ENCODE measurements at places on chromosomes 3 and 15.

DNA sequence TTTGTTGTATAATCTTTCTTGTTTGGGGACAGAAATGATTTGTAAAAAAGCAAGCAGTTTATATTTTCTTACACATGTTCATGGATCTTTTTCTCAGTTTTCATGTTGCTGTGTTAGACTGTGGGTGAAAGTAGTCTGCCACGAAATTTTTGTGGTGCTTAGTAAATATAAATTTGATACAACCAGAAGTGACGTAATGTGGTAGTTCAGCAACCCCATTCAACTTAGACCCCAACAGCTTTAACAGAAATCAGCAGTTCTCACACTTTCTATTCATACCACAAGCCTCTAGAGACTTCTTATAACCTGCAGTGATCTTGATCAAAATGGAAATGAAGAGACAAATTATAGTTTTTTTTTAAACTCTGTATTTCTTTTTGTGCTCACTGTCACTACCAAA lies 120.2 kb upstream of the IGSF10 start:
- DNase-seq = no peak

GRCh38 chr15:70480196-70480856 lies 283.0 kb downstream of the UACA start:
- DNase-seq = no peak

- DNase-seq = no peak
Measured at GRCh38 chr15:93515256-93516051, 426.4 kb upstream of the RGMA start.

- no peak for DNase-seq
Measured at GRCh38 chr3:177618873-177619733, 421.8 kb upstream of the TBL1XR1 start.

- no peak for DNase-seq
Measured at GRCh38 chr3:120506076-120506827, 55.5 kb upstream of the FSTL1 start.

DNA sequence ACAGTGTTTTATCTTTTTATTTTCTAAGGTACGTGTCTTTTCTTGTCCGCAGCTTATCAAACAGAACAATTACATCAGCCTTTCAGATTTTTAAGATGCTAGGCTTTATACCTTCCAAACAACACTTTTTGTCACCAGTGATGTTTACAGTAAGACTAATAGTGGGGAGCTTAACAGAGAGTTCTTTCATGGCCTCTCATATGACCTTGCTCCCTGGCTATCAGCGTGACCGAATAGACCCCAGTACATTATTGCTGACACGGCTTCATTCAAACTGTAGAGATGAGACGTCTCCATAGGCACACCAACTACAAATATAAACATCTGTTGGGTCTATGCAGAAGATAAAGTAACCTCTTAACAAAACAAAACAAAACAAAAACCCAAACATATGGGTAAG lies 477.6 kb upstream of the KCNMB2 start:
- DNase-seq = no peak

GRCh38 chr15:101107625-101108460 lies 144.0 kb downstream of the CHSY1 start:
- no peak for DNase-seq

DNA sequence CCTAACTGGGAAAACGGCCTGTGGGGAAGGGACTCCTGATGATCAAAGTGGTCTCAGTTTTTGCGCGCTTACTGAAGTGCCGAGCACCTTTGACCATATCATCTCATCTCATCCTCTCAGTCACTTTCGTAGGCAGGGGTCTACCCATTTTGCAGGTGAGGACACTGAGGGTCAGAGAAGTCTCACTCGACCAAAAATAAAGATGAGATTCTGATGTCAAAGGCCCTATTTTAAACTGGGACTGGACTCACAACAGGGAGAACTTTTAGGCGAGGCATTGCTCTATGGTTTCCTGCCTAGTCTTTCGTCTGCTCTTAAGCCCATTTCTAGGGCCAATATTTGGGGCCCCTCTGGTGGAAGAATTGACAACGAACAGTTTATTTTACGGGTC lies 830 bp downstream of the SLC6A11 start:
- no peak for DNase-seq

DNA sequence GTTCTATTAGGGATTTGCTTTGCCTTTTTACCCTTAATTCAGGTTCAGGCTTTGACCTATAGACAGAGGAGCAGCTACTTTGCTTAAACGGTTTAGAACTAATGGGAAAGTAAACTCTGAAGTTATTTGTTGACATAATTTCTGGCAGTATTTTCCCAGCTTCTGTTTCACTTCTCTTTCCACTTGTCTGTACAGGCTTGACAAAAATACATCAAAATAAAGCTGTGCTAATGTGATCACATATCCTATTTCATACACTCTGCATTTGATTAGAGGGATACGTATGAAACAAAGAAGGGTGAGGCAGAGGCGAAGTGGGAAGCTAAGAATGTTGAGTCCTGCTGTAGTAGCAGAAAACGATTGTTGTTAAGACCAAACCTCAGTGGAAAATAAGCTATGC lies 389.1 kb upstream of the RARB start:
- no peak for DNase-seq

GRCh38 chr3:113258361-113258760 lies 47.0 kb downstream of the BOC start:
- no peak for DNase-seq

DNA sequence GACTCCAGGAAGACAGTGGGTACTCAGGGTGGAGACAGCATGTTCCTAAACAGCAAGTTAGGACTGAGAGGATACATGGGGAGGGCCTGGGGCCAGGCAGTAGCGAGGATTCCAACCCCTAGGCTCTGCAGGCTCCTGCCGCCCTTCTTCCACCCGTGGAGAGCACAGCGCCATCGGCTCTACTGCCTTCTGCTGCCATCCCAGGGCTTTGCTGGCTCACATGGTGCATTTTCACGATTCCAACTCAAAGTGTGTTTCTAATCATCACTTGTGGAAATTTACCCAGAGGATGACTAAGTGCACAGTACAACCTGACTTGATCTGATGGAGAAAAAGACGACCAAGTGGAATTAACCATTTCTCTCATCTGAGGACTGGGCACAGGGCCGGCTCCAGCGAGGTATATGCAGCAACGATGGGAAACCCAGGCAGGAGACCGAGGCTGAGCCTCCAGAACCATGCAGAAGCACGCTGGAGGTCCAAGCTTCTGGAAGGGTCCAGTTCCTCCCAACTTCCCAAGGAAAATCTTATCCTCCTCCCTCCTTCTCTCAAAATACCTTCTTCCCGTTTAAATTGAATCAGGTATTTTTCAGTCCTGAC lies 104.6 kb downstream of the LRIG1 start:
- no peak for DNase-seq

- DNase-seq = no peak
Measured at GRCh38 chr15:55915876-55916567, 77.4 kb downstream of the NEDD4 start.

- no peak for DNase-seq
Measured at GRCh38 chr3:148763986-148764935, 63.4 kb upstream of the CPB1 start.

- no peak for DNase-seq
Measured at GRCh38 chr15:28881170-28881569, 4.6 kb upstream of the APBA2 start.

DNA sequence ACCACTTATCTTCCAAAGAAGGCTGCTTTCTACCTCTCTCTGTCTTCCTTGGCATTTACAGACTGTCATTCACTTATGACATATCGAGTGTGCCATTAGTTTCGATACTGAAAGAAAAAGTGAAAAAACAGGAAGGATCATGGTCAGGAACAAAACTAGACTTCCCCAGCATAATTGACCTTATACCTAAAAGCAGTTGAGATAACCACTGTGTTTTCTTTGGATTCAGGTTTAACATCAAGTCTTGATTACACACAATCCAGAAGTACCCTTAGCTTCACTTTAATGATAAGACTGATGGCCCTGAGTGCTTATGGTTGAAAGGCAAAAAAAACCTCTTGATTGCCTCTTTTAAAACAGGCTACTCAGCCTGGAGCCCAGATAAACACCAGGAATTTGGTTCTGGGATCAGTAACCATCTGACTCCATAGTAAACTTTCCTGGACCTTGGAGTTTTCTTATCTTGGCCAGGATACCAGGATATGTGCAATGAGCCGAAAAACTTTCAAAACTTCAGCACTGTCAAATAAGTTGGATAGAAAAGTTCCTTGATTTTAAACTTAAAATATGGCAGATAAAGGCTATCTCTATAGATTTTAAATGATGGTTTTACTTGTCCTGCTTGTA lies 5.0 kb upstream of the UACA start:
- DNase-seq = no peak
